AG09319 (cell line): ENCODE measurements at places on chromosomes 7 and 10.

DNA sequence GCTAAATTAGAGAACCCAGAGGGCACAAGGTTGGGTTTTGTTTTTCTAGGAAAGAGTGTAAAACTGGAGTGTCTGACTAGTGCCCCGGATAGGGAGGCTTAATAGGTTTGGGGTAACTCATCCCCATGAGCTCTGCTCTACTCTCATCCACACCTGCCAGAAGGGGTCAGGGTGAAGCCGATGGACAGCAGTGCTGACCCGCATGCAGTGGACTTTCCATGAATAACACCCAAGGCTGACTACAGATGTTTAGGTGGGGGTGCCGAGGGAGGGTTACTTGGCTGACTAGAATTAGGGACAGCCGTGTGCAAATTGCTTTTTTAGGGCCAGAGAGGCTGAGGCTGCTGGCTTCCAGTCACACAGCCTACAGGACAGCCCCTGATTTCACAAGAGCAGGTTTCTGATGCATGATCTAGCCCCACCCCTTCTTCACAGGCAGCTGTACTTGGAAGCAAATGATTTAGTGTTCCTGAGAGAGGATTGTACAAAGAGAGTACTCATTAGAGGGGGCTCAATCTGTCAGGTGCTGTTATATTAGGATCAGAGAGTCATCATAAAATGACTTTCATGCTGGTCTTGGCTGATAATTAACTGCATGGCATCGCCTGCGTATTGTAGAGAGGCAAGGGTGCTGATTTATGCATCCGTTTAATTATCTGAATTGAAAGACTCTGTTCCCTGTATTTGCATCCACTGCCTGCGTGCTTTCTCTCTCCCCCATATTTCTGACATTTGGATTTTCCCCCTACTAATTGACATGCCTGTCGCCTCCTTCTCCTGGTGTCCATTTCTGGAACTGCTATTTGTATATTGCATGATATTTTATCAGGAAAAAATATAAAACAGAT is 9.5 kb downstream of the INHBA start:
- DNase-seq = no peak

DNA sequence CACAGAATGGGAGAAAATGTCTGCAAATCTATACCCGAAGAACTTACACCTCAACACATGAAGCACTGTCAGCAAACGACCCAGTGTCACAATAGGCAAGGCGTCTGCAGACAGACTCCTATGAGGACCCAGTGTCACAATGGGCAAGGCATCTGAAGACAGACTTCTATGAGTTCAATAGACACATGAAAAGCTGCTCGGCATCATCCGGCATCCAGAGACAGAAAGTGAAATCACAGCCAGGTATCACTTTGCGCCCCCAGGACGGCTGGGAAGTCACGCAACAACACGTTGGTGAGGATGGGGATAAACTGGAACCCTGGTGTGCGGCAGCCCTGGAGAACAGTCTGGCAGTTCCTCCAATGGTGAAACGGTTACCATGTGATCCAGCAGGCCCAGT is 273.2 kb downstream of the ELFN1 start:
- DNase-seq = no peak

DNA sequence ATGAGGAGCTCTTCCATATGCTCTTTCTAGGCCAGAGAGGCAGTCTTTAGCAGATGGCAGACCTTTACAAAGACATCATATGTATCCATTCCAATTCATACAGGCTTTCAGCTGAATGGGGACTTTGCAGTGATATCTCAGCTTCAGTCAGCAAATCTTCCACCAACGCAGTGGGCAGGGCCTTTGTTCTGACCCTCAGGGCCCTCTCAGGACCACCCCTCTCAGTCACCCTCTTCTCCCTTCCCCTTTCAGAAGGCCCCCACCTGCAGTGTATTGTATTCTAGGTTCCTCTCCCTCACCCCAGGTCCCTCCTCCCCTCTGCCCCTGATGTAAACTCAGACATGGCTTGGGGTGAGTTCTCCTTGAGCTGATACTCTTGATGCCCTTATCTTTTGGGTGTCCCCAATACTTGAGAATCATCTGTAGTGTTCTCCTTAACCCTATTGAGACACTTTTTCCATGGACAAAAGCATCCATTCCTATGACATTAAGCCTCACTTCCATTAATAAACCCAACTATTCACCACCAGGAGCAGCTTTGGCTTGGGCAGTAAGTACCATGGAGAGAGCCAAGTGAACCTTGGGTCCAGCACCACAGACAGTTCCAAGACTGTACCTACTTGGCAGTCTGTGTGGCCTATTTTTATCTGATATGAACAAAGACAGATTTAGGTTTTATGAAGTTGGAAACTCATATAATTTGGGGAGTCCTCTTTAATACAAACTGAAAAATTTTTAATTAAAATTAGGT is 62.7 kb downstream of the ADCYAP1R1 start:
- DNase-seq = no peak

GRCh38 chr10:58439632-58440364 is 54.6 kb downstream of the TFAM start:
- DNase-seq = no peak

DNA sequence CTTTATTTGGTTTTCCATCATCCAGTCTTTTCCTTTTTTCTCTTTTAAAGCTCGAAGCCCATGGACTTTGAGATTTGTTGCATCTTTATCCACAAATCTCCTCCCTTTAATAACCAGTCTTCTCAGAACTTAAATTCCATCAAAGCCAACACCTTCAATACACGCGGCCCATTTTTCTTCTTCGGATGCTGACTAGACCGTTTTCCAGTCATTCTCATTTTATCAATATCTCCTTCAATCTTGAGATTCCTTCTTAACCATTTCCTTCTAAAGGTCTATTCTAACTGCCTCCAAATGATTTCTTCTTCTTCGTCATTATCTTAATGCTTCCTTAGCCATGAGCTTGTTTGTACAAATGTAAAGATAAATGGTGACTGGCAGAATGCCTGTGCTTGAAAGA is 173.5 kb downstream of the BAMBI start:
- DNase-seq = no peak

GRCh38 chr10:59967079-59967478 is 60.7 kb upstream of the CCDC6 start:
- no peak for DNase-seq

- peak; percentile 29 for DNase-seq
Measured at GRCh38 chr7:50497068-50497642, 47.0 kb upstream of the FIGNL1 start.

- DNase-seq = no peak
Measured at GRCh38 chr7:33901847-33902246, 3.5 kb upstream of the BMPER start.

- DNase-seq = no peak
Measured at GRCh38 chr7:112089551-112089950, 116.6 kb downstream of the DOCK4 start.

- DNase-seq = no peak
Measured at GRCh38 chr10:43417950-43418768, 9.2 kb upstream of the HNRNPF start.

- no peak for DNase-seq
Measured at GRCh38 chr7:128236924-128237586, 4.0 kb upstream of the LEP start.

DNA sequence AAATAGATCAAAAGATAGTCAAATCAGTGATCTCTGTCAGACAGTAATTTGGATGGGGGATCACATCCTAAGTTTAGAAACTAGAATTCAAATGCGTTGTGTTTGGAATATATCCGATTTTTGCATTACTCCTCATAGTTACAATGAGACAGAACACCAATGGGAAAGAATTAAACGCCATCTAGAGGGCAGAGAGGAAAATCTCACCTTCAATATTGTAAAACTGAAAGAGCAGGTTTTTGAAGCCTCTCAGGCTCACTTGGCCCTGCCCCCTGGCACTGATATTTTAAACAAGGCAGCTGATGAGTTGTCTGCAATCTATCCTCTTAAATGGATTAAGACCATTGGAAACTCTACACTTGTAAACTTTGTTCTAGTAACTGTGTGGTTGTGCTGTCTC is 17.7 kb downstream of the FRG2B start:
- no peak for DNase-seq

- DNase-seq = no peak
Measured at GRCh38 chr10:5165738-5166137, 19.2 kb downstream of the AKR1C8 start.

GRCh38 chr7:71348821-71349681 is 217.1 kb downstream of the GALNT17 start:
- no peak for DNase-seq

DNA sequence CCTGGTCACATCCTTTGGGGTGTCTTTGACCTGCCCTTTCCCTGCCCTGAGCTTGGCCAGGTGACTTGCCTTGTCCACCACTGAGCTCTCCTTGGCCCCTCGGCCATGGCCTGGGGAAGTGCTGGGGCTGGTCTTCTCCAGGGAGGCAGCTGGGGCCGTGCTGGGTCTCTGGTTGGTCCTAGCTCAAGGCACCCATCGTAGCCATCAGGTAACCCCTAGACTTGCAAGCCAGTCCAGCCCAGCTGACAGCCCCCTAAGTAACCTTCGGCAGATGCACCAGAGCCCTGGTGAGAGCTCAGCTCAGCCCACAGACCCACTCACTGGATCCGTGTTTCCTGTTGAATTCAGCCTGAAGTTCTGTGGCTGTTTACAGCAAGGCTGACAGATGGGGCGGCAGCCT is 176.2 kb upstream of the SHH start:
- no peak for DNase-seq

- no peak for DNase-seq
Measured at GRCh38 chr7:102119213-102119651, 167.4 kb upstream of the SH2B2 start.

DNA sequence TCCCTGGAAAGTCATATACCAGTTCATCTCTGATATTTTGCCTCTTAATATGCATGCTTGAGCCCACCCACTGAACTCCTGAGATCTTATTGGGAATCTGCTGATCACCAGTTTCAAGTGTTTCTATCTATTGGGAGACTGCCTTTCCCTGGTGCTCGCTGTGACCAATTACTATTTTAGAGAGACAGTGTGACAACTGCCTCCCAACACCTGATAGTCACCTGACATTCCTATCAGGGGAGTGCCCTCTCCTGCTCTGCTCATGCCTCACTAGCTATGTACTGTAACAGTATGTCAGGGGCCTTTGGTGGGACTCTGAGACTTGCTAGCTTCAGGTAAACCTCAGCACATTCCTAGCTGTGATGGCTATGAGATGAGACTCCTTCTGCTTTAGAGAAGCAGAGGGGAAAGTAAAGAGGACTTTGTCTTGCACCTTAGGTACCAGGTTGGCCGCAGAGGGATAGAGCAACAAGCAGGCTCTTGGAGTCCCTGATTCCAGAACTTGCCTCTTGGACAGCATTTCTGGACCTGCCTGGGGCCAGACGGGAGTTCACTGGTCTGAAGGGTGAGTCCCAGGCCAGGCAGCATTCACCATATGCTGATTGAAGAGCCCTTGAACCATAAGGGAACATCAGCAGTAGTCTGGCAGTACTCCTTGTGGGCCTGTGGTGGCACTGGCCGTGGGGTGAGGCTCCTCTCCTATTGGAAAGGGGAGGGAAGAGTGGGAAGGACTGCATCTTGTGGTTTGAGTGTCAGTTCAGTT is 34.4 kb upstream of the ARHGAP12 start:
- no peak for DNase-seq

DNA sequence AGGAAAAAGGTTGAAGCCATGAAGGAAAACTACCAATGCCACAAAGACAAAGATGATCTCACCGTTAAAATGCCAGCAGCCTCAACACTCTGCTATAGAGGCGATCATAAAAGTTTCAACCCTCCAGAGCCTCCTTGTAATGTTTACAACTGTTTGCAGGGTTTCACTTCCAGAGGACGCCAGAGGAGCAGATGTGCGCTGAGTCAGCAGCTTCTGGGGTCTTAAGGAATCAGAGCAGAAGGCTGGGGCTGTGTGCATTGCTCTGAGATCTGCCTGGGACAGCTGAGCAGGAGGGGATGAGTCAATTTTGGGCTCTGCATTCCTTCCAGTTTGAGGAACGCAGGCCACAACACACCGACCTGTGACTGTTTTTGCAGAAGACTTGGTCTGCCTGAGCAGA is 98.3 kb downstream of the TMEM130 start:
- no peak for DNase-seq

DNA sequence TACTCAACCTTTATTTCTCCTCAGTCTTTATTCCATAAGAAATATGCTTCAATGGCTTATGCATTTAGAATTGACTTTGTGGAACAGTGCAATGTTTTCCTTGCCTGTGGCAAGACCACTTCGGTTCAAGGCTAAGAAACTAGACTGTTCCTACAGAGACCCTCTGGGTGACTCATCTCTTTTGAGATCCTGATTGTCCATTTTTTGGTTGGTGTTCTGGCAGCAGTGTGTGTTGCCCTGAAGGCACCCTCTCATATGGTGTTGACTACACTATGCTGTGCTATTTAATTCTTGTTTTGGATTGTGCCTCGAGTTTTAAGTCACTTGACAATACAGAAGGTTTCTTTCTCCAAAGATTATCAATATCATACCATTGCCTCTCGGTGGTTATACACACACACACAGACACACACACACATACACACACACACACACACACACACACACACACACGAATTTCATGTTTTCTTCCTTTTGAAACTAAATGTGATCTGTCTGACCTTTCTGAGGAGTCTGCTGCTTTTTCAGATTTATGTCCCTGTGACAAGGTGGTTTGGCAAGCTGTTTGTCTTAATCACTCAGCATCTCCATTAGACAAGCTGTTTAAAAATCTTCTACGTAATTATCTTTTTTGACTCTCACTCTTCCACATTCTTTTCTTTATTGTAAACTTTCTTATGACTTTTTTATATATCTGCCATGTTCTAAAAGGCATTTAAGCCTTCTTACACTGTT is 187.2 kb downstream of the VTI1A start:
- no peak for DNase-seq

DNA sequence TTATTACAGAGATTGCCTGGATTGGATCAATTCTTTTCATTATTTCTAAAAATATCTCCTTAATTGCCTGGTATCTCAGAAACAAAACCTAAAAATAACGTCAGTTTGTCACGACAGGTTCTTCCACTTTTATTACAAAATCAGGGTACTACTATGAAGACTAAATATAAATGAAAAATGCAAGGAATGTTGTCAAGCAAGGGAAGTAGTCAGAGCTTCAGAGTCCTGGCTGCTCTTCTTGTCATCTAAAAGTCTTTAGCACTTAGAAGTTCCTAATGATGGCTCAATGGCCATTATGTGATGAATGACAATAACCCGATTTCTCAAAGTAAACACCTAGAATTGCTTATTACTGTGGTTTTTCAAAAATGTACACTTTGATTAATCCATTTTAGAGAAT is 192.2 kb downstream of the SEMA3A start:
- no peak for DNase-seq

- DNase-seq = no peak
Measured at GRCh38 chr7:157520249-157520648, 183.4 kb downstream of the DNAJB6 start.

DNA sequence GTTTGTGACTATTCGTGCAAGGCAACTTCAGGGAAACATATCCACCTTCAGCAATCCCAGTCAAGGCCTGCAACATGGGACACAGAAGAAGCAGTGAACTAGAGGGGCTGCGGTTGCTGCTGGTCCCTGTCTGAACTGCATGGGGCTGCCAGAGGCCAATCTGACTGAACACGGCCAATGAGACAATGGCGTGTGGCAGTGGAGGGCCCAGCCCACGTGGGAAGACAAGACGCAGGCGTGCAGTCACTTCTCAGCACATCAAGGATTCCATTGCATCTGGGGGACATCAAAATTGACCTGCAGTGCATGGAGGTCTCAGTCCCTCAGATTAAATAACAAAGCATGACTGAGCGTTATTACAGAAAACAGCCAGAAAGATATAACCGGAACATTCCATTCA is 215.9 kb downstream of the HECW1 start:
- DNase-seq = no peak

- DNase-seq = peak; percentile 92
Measured at GRCh38 chr7:5692112-5692844, 89.2 kb downstream of the RNF216 start.

GRCh38 chr7:93442478-93443224 is 131.9 kb downstream of the CALCR start:
- DNase-seq = no peak

- peak; percentile 57 for DNase-seq
Measured at GRCh38 chr10:49387071-49387470, 8.8 kb downstream of the DRGX start.
